ENCODE measurements at places on chromosomes 2 and 18.

GRCh38 chr18:62549755-62550154 is 26.9 kb downstream of the ZCCHC2 start:
- DNase-seq, result no peak

- no peak for DNase-seq
Measured at GRCh38 chr2:226674123-226674522, 125.5 kb downstream of the IRS1 start.

GRCh38 chr18:44882163-44882868 is 201.6 kb downstream of the SETBP1 start:
- DNase-seq, result no peak

- DNase-seq, result no peak
Measured at GRCh38 chr2:237319086-237319820, 94.7 kb downstream of the COL6A3 start.

DNA sequence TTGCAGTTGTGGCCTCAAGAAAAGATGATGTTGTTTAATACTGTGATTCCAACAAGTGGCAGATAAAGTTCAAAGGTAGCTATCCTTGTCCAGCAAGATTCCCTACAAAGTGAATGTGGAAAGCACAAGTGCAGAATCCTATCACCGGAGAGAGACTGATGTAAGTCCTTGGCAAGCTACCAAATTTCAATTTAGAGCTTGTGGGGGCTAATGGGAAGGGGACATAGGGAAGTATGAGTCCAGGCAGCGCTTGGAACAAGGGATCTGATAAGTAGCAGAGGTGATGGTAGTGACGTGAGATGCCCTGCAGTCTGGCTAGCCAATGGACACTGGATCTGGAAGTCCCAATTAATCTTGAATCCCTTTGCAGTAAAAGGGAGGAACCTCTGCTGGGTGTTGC is 165.2 kb upstream of the DTNA start:
- DNase-seq, result no peak

DNA sequence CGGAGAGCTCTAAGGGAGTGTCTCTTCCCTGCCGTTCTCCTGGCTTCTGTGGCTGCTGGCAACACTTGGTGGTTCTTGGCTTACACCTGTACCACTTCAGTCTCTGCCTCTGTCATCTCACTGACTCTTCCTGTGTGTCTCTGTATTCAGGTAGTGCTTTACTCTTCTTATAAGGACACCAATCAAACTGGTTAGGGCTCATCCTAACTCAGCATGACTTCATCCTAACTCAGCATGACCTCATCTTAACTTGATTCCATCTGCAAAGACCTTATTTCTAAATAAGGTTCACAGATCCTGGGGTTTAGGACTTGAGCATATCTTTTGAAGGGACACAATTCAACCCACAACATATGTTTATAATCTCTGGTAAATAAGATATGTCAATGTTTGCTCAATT is 51.6 kb upstream of the DSEL start:
- no peak for DNase-seq

- DNase-seq, result no peak
Measured at GRCh38 chr2:26316041-26316440, 29.9 kb upstream of the SELENOI start.

GRCh38 chr18:35072616-35073015 is 31.4 kb downstream of the MAPRE2 start:
- no peak for DNase-seq

DNA sequence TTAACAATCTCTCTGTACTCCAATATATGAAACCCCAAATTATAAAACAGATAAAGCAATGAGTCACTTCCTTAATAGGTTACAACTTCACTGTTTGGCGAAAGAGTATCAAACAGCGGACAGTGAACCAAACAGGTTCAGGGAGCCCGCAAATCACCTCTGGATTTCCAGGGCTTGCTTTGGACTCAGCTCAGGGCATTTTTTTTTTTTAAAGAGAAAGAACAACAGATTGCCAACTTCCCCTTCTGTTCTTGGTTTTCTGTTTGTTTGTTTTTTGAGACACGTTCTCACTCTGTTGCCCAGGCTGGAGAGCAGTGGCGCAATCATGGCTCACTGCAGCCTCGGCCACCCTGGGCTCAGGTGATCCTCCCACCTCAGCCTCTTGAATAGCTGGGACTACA is 52.7 kb downstream of the ABCB11 start:
- no peak for DNase-seq

- DNase-seq, result no peak
Measured at GRCh38 chr2:138275292-138275690, 226.3 kb upstream of the SPOPL start.

DNA sequence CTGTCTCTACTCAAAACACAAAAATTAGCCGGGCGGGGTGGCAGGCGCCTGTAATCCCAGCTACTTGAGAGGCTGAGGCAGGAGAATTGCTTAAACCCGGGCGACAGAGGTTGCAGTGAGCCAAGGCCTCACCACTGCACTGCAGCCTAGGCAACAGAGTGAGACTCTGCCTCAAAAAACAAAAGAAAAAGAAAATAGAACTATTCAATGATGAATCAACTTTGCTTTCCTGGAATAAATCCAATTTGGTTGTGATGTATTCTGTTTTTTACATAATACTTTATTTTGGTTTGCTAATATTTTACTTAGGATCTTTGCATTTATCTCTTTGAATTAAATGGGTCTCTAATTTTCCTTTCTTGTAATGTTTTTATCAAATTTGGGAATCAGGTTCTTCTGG is 86.3 kb upstream of the MBOAT2 start:
- no peak for DNase-seq

DNA sequence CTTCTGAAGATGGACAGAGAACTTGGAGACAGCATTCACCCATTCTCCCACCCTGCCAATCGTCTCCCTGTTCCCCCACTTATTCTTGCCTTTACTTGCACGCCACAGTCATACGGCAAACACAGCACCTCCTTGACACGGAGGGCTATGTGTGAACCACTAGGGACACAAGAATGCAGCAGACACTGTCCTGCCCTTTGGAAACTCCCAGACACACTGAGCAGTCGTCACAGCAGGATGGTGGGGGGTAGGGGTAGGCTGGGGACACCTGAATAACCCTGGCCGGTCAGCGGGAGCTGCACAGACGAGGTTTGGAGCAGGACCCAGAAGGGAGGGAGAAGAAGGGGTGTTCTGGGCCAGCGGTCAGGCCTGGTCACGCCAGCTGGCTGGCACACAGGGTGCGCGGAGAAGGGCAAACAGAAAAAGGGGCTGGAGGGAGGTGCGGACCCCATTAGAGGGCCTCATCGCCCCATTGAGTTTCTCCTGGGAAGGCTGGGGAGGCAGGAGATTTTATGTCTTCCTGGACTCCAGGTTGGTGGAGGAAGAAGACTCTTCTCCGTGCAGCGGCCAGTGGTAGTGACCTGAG is 40.0 kb upstream of the FOSL2 start:
- no peak for DNase-seq

GRCh38 chr2:165837122-165837521 is 43.1 kb upstream of the GALNT3 start:
- no peak for DNase-seq

GRCh38 chr18:35389095-35389618 is 12.0 kb upstream of the ZNF396 start:
- peak; percentile 15 for DNase-seq

GRCh38 chr2:9991829-9992273 is 40.4 kb downstream of the GRHL1 start:
- no peak for DNase-seq

DNA sequence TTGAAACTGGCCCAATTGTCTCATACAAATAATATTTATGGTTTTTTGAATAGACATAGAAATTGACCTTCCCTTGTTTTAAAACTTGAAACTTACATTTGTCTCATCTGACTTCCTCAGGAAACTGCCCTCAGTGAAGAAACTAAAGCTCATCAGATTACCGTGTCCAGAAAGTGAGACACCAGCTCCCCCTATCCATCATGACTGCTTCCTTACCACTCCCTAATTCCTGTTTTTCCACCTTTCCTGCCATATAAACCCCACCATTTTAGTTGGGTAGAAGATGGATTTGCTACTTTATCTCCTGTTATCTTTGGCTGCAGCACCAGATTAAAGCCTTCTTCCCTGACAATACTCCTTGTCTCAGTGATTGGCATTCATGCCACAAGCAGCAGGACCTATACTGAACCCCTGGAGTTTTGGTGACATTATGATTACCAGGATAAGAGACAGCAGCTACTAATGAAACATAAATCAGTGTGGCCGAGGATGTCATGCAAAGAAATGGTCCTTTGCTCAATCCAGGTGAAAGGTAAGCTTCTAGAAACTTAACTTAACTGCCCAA is 1627.6 kb upstream of the ZEB2 start:
- no peak for DNase-seq

DNA sequence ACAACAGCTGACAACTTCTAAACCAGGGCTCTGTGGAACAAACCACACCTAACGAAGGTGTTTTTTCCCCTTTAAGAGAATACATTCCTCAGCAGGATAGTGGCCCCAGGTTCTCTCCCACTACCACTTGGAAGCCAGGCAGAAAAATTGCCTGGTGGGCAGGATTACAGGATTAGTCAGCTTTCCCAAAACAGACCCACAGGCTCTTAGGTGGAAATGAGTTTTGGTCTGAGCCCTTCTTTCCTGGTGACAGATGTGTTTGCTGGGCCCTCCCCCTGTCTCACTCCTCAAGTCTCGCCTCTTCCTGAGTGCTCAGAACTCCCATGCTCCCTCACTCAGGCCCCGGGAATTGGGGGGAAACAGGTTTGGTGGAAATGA is 139.4 kb upstream of the HAAO start:
- DNase-seq, result no peak

DNA sequence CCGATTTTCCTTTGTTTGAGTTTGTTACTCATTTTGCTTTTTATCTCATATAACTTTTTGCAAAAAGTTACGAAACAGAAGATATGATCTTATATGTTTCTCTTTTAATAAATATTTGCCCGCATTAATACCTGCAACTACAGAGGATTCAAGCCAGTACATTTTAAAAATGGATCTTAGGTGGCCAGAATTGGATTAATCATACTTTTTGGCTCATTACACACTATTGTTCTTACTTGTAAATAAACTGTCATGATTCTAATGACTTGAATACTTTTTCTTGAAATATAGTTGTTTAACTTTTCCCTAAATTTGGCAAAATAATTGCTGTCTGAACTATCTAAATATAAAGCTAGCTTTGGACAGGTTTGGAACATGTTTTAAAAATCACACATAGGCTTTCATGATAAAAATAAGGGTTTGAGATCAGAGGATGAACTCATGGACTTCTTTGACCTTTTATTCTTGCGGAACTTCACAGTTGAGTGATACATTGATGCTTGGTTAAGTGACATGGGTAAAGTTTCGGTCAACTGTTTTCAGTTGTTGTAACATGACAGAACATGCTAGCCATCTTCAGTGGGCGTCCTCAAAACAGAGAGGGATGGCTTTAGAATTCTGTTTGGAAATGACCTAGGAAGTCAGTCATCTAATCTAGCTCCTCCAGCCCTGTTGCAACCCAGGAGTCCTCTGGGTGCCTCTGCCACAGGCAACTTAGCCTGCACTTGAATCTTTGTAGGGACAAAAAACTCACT is 44.5 kb downstream of the LTBP1 start:
- no peak for DNase-seq

GRCh38 chr18:3211236-3211992 is 8.4 kb downstream of the MYOM1 start:
- no peak for DNase-seq

- DNase-seq, result no peak
Measured at GRCh38 chr2:11168488-11168887, 13.2 kb downstream of the SLC66A3 start.
